ENCODE measurements at places on chromosomes 7 and 10.

DNA sequence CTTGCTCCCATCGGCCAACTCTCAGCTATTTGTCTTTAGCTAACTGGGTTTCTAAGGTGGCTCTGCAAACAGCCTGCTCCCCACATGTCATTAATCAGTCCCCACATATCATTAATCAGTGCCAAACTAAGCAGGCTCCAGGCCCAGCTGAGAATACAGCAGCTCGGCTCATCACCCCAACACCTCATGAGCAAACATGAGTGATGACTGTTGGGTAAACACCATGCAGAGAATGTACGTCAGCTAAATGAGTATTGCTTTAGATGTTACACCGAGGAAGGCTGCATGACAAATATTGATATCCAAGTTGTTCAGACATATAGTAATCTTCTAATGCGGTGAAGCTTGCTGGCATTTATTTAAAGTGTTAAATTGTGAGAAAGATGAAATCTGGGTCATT, 187.5 kb upstream of the AOAH start:
- peak; percentile 90 for DNase-seq

DNA sequence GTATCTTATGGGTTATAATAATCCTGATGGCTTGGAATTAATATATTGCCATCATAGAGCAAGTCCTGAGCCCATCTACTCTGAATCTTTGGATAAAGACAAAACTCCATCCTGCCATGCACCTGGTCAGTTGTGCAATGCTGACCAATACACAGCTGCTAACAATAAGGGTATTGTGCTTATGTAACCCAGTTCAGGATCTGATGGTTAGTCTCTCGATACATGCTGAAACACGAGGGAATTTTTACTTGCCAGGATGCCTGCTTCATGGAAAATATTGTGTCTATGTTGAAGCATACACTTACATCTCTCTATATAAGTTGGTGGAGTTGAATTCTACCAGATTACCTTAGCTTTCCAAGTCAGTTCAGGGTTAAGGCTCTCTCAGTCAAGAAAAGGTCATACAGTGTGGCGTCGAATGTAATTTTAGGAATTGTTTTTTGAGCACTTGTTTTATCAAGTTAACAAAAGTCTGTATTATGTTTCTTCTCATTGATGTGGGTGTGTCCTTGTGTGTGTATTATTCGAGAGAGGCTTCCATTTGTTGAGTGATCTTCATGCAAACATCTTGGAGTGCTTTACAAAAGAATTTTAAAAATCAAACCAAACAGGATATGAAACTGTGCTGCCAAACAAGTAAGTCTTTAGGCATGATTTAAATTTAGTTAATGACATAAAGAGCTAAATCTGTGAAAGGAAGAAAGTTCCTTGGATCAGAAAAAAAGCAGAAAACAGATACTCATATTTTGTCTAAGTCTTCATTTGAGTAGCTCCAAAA, 449.1 kb downstream of the SUGCT start:
- DNase-seq: no peak

GRCh38 chr7:27141923-27142579, 1.4 kb downstream of the HOXA5 start:
- DNase-seq: no peak

DNA sequence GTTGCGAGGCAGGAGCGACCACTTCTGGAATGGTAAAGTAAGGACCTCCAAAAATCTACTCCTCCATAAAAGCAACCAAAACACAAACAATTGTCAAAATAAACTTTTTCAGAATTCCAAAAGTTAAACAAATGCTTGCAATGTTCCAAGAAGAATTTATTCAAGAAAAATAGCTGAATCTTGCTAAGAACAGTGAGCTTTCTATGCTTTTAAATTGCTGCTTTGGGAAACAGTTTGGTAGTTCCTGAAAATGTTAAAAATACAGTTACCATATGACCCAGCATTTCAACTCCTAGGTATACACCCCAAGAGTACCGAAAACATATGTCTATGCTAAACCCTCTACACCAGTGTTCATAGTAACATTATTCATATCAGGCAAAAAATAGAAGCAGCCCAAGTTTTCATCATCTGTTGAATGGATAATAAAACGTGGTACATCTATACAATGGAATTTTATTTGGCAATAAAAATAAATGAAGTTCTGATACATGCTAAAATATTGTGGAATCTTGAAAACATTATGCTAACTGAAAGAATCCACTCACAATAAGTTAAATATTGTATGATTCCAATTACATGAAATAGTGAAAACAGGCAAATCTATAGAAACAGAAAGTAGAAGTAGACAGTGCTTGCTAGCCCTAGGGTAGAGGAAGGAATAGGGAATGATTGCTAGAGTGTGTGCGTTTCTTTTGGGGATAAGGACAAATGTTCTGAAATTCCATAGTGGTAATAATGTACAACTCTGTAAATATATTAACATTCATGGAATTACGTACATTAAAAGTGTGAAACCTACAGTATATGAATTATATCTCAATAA, 57.0 kb downstream of the LRRN3 start:
- DNase-seq: no peak

DNA sequence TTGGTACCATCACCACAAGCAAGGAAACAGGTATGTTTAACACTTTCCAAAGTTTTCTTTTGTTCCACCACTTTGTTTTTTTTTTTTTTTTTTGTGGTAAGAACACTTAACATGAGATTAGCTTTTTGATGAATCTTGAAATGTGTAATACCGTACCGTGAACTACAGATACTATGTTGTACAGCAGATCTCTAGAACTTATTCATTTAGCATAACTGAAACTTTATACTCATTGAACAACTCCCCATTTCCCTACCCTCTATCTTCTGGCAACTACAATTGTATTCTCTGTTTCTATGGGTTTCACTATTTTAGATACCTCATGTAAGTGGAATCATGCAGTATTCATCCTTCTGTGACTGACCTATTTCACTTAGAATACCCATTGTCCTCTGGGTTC, 162.7 kb upstream of the ITGB1 start:
- no peak for DNase-seq

Data from NCI-H69 (cell line).